Activated CD4-positive, CD25-positive, alpha-beta regulatory T cell treated with anti-CD3 and anti-CD28 coated beads, Interleukin-2, amount 50 U/mL, for 72 hours (primary cell): ENCODE measurements at places on chromosomes 2 and 18.

GRCh38 chr2:8644605-8645175 is 37.2 kb upstream of the ID2 start:
- no peak for DNase-seq

- peak; percentile 69 for DNase-seq
These were observed 861 bp downstream of the SLC39A10 start for GRCh38 chr2:195657634-195658540.

DNA sequence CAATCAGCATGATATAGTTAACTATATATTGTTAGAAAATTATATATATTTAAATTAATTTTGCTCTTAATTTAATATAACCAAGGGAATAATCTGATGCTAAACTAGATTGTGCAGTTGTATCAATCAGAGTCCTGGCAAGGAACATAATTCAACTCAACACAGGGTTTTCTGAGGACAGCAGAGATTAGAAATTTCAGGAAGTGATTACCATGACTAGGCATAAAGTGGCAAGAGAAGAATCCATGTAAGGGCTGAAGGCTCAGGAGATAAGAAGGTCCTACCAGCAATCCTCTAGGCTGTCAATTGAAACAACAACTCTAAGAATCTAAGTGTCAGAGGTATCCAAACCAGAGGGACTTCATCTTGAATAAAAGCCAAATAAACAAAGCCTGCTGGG is 807.8 kb downstream of the DSC3 start:
- no peak for DNase-seq

DNA sequence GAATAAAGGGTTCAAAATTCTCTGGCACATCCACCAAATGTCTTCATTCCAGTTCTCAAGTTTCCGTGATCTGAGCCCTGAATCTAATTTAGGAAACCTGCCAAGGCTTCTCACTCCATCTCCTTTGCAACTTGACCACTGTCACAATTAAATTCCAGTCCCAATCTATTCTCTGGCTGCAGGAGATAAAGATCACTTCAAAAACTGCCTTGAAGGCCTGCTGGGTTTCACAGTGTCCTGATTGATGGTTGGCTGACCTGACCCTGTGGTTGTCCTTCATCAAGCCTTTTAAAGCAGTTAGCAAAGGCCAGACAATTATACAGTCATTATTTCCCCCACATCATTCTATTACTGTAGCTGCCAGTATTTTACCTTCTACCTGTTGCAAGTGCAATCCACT is 60.3 kb upstream of the DNAJC10 start:
- DNase-seq, result no peak

GRCh38 chr2:177320596-177320995 is 56.1 kb upstream of the NFE2L2 start:
- DNase-seq, result no peak

GRCh38 chr2:38406597-38407110 is 29.6 kb upstream of the ATL2 start:
- no peak for DNase-seq

GRCh38 chr2:235045336-235045972 is 93.6 kb downstream of the SH3BP4 start:
- no peak for DNase-seq

- no peak for DNase-seq
These were observed 130.9 kb downstream of the TPGS2 start for GRCh38 chr18:36697905-36698304.

GRCh38 chr18:79797518-79798345 is at the start of gene KCNG2:
Gene KCNG2 (plus strand): TSS chr18:79797938. CDS start chr18:79863668, 65,730 bp downstream.
- DNase-seq, result no peak

- no peak for DNase-seq
These were observed 69.6 kb downstream of the ICOS start for GRCh38 chr2:204005940-204006721.

GRCh38 chr2:17544256-17544655 is 3.8 kb downstream of the VSNL1 start:
- DNase-seq, result no peak

GRCh38 chr2:68877079-68877772 is 6.0 kb upstream of the BMP10 start:
- DNase-seq, result no peak

GRCh38 chr2:140905083-140905781 is 1225.6 kb downstream of the LRP1B start:
- DNase-seq, result no peak

GRCh38 chr2:127415593-127416505 is 2.4 kb upstream of the PROC start:
- DNase-seq, result peak; percentile 79

DNA sequence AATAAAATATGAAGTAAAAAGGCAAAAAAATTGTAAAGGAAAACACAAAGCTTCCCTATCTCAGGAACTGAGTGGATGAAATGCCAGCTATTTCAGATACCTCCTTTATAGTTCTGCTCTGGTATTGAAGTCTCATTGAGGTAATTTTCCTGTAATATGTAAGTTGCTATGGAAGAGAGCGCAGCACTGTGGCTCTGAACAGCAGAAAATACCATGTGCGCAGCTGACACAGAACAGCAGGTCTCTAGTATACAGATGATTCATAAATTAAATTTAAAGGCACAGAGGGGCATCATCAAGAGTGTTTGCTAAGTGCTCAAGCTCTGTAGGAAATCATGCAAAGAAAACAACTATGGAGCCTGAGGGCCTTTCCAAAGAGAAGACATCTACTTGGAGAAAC is 315.3 kb upstream of the CDH7 start:
- DNase-seq, result no peak

DNA sequence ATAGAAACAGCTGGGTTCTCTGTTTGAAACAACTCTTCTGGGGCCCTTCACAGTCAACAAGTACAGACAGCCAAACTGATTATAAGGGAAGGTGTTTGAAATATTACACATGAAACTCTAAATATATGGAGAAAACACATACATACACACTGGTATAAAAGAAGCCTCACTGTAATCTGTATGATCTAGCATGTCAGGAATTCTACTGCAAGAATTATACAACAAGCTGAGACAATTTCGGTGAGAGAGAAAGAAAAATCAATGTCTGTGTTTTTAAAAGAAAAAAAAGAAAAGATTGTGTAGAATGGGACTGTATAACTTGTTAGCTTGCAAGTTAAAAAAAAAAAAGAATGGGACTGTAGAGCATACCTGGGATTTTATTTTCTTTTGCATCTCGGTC is 26.3 kb downstream of the IRS1 start:
- DNase-seq, result no peak

GRCh38 chr2:48515513-48515985 is 14.4 kb upstream of the STON1 start:
- no peak for DNase-seq

GRCh38 chr2:10073706-10074105 is 6.5 kb downstream of the CYS1 start:
- no peak for DNase-seq

DNA sequence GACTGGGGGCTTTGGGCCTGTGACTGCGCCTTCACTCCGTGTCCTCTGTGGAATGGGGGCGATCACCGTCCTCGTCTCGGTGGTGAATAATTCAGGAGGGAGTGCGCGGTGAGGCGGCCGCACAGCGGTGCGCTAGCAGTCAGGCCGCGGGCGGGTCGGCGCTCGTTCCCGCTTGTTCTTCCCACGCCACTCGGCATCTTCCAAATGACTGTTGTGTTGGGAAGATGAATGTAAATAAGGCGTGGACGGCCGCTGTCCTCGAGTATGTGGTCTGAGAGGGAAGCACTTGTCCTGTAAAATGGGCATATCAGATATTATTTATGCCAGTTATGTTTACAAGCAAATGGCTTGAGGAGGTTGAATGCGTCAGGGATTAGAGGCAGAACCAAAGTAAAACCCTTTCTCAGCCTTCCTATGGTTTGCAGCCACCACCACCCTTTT is 608 bp upstream of the VPS4B start:
- DNase-seq, result no peak

DNA sequence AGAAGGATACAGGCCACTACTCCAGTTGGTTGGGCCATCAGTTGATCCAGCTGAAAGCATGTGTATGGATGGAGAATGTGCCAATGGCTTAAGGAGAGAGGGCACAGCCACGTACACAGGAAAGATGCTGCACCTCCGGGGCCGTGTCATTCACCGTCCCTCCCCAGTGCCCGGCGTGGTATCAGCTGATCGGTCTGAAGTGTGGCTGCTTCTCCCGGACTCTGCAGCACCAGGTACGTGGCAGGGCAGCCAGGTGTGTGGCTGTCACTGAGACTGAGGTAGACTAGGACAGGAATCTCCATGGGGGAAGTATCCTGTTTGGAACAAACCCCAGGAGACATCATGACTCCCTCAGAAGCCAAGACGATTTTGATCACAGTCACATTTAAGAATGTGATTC is 4.2 kb upstream of the ERFE start:
- DNase-seq, result no peak

DNA sequence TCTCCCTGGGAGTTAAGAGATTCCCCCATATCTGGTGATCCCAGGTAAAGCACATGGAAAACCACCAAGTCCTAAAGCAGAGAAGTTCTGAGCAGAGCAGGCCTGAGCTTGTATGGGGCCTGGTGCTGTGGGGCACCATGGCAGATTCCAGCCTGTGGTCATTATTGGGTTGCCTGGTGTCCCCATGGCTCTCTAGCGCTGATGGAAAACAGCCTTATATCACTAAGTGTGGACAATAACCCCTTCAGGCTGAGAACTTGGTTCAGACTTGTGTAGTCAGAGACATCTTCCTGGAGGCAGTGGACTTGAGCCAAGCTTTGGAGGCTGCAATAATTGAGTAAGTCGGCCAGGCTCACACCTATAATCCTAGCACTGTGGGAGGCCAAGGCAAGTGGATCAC is 96.8 kb downstream of the MCFD2 start:
- no peak for DNase-seq

DNA sequence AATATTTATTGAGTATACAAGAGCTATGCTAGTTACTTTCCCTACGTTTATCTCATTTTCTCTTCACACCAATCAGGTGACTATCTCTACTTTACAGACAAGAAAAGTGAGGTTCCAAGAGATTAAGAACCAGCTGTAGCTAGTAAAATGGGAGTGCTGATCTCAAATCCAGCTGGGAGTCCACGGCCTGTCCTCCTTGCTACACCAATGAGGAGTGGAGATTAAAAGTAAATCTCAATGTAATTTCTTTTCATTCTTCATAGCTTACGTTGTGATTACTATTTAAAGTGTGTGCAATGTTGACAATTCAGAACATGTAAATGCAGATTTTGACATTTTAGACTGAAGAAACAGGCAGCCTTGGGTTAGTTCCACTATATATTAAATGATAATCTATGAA is 53.9 kb upstream of the NRP2 start:
- DNase-seq, result no peak

DNA sequence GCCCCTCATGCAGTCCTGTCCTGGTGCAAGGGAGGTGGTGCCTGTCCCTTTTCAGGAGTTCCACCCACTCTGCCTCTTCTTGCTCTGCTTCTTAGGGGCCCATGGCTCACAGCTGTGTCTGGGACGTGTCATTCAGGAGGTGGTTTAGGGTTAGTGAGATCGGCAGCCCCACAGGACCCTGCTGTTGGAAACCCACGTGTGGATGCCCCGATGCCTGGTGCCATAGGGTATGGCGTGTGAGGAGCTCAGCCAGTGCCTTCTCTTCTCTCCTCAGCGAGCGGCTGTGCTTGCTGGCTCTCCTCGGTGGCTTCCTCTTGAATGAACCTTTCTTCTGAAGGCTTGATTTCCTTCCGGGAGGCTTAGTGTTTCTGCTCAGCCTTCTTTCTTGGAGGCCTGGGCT is 55.2 kb downstream of the LDLRAD4 start:
- peak; percentile 46 for DNase-seq

DNA sequence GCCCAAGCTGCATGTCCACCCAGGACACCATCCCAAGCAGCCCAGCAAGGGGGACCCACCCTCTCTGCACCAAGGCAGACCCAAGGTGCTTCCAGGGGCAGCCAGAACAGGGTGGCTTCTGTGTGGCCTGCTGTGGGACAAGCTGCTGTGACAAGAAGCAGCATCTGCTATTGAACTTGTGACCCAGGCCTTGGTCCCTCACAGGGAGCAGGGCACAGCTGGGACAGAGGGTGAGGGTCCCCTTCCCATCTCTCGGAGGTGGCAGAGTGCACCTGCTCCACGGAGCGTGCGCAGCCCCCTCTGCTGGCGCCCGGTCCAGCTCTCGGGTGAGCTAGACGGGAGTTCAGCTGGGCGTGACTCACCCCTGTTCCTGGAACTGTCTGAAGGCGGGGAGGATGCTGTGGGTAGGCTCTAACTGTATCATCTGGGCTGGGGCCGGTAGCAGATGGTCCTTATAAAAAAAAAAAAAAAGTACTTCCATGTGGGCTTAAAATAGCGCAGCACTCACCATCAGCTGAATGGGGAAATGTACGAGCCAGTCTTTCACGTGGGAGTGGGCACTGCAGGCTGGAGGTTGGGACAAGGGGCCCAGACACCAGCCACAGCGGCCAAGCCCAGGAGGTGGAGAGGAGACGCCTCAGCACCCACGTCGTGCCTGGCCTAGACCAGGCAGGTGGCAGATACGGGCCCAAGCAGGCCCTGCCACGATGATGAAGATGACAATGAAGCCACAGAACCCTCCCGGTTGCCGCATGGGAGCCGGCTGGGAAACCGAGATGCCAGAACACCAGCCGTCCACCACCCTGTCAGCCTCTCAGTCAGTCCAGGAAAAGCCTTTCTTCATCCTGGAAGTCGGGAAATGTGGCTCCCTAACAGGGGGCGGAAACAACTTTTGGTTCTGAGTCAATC is 136.8 kb upstream of the ID2 start:
- DNase-seq, result peak; percentile 84

GRCh38 chr18:74040459-74041332 is 106.9 kb downstream of the FBXO15 start:
- DNase-seq, result peak; percentile 73

DNA sequence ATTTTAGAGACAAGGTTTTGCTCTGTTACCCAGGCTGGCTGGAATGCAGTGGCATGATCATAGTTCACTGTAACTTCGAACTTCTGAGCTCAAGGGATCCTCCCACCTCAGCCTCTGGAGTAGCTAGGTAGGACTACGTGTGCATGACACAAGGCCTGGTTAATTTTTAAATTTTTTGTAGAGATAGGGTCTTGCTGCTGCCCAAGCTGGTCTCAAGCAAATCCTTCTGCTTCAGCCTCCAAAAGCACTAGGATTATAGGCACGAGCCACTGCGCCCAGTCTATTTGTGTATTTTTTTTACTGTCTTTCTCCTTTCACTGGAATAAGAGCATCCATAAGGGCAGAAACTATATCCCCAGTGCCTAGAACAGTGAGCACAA is 89.3 kb downstream of the PLEKHM3 start:
- DNase-seq, result no peak

DNA sequence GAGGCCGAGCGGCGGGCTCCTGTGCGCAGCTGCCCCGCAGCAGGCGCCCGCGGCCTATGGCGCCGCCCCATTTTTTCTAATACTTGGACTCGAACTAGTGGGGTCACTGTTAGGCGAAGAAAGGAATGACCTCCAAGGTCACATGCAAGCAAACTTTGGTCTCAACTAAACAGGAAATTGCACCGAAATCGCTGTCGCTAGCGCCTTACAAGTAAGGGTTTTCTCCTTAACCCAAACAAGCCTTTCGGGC is 339 bp downstream of the ACAA2 start:
- DNase-seq, result no peak

DNA sequence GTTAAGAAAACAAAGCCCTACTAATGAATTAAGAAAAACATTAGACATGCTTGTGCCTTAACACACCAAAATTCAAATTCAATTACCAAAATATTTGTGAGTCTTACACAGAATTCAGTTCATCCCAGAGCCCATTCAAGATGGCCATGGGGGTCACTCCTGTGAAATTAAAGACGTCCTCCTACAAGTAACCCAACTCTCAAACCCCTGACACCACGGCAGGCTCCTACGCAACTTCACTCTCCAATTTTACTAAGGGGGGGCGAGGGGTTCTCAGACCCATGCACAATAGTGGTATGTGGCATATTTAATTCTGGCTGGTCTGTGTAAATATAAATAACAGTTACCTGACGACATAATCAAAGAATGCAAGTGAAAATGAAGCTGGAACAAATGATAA is 5.0 kb downstream of the ZNF516 start:
- DNase-seq, result no peak
